Hematopoietic multipotent progenitor cell treated with erythropoietin and hydrocortisone succinate and interleukin-3 and kit ligand, for 4 days (in vitro differentiated cells): ENCODE measurements at places on chromosomes 1 and 21.

- DNase-seq = no peak
These were observed 1.3 kb downstream of the SH2D2A start for GRCh38 chr1:156815307-156815826.

DNA sequence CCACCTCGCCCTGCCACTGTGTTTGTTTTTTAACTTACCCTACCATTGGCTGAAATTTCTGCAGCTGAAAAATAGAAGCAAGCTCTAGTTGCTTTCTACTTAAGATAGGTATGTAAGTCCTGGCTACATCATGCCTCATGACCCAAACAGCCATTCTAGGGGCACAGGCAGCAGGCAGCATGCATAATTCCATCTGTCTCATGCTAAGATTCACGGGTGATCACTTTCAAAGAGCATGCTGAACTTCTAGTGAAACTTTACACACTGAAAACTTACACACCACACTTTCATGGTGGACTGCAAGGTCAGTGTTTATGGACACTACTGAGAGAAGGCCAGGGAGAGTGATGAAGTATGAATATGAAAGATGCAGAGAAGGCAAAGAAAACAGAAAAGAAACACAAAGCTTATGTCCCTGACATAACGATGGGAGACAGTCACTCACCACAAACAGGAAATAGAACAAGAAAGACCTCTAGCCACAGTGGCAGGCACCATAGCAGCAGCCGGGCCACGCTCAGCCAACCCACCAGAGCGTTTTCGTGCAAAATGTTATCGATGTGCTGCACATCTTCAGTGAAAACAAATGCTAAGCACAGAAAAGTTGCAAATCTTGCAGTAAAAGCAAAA is 102.3 kb upstream of the TIAM1 start:
- peak; percentile 63 for DNase-seq

GRCh38 chr1:228079013-228079412 is 3.5 kb upstream of the ARF1 start:
- DNase-seq = no peak

DNA sequence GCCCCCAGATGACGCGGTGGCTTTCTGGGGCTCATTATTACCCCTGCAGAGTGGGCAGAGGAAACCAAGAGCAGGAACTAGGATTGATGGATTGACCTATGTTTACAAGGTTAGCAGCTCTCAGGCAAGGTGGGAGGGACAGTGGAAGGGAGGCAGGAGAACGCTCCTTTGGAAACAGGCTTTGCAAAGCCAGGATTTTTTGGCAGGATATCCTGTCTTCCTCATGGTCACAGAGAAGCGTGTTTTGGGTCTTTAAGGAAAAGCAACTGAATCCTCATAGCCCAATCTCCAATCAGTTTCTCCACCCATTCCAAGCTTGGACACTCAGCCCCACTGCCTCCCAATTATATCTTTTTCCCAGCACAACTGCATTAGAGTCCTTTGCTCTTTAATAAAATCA is 105.6 kb upstream of the SOD1 start:
- no peak for DNase-seq

DNA sequence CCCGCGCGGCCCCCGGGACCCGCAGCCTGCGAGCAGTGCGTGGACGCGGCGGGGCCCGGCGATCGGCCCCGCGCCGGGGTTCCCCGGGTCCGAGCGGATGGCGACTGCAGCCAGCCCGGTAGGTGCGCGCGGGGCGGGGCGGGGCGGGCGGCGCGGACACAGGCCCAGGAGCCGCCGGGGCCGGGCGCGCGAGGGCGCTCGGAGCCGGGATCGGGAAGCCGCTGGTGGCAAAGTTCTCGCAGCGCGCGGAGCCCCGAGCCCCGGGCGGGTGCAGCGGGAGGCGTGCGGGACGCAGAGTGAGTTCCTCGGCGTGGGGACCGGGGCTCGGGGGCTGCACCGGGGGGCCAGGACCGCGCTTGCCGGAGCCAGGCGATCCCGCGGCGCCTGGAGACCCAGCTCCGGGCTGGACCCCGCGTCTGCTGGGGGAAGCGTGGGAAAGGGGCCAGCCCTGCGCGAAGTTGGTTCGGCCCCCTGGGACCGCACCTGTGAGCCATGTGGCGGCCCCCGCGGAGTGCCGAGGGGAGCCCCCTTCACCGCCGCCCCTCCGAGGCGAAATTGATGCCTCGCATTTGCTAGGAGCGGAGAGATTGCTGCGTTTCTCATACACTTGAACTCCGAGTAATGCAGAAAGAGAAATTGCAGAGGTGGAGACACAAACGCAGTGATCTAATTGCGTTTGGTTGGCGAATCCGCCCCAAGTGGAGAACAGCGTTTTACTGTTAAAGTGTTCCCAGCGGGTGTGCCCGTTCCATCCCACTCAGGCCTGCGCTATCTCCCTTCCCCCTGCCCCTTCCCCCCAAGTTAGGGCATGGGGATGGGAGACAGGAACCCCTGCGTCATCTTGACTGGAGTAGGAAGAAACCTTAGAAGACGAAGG is 228.9 kb upstream of the TMEM51 start:
- peak; percentile 52 for DNase-seq

DNA sequence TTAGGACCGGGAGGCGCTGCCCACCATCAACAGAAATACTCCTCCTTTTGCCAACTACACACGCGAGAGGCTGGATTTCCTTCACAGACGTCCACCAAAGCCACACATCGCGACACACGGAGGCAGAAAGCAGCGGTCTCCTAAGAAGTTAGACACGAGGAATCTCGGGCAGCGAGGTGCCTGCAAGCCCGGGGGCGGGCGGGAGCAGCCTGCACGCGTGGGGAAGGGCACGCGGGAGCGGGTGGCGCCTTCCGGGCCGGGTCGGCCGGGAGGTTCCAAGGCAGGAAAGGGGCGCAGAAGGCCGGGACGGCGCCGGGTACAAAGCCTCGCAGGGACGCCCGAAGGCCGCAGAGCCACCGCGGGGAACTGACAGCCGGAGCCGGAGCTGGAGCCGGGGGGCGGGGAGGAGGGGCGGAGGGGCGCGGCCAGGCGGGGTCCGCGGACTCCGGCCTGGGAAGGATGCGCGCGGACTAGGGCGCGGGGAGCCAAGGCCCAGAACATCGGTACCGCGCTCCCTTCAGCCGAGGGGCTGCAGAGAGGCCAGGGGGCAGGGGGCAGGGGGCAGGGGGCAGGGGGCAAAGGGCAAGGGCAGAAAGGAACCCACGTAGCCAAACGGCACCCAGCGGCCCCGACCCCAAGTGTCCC is 722 bp downstream of the NPHP4 start:
- peak; percentile 67 for DNase-seq

- peak; percentile 85 for DNase-seq
These were observed 40.1 kb upstream of the MYSM1 start for GRCh38 chr1:58739856-58740466.

DNA sequence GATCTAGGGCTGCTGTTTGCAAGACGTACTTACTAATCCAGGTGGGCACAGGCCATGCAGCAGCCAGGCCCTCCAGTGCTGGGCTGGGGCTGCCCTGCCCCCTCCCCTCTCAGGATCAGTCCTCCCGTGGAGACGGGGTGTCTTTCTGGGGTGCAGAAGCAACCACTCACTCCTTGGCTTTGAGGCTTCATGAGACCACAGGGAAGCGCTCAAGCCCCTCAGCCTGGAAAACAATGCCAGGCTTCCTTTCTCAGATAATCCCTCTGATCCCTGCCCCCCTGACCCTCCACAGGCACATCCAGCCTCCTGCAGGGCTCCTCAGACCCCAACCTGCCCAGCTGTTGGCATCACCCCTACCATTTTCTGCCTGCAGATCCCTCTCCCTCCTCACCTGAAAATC is 13.9 kb upstream of the C2CD2 start:
- no peak for DNase-seq

GRCh38 chr1:201559679-201560162 is 20.8 kb downstream of the NAV1 start:
- DNase-seq = peak; percentile 91

- no peak for DNase-seq
These were observed 65.1 kb upstream of the DPT start for GRCh38 chr1:168794057-168794456.

GRCh38 chr1:234724516-234725176 is 114.7 kb upstream of the IRF2BP2 start:
- DNase-seq = no peak

DNA sequence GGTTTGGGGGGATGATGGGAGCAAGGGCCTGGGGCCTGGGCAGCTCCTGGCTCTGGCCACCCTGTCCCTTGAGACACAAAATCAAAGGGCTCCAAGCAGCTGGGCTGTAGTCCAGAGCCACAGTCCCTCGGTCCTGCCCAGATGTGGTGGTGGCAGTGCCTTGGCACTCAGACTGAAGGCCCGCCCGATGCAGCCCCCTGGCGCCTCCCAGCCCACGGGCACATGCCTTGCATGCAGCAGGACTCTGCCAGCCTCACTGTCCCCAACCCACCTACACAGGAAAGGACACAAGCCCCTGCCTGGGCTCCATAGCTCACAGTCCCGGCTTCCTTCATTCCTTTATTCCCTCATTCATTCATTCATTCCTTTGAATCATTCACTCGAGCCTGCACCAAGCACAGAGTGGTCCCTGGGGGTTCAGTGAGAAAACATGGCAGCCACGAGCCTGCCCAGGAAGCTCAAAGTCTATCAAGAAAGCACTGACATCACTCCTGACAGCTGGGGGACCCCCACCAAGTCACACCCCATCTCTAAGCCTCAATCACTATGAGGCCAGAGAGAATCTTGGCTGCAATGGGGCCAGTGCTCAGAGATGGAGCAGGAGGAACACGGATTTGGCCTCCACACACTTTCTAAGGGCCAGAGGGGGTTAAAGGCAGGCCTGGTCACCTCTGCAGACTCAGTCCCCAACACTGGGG is 5.8 kb downstream of the SDC3 start:
- DNase-seq = no peak

DNA sequence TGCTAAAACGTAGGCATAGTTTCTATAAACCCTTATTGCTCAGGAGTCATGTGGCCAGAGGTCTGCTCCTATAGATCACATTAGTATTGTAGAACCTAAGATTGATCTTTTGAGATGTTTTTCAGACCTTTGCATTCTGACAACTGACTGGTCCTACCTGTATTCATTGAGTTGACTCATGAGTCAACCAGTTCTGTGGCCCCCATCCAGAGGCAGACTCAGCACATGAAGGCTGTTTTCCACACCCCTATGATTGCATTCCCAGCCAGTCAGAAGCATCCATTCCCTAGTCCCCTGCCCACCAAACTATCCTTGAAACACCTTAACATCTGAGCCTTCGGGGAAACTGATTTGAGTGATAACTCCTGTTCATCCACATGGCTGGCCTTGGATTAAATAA is 451.7 kb downstream of the SIPA1L2 start:
- no peak for DNase-seq

DNA sequence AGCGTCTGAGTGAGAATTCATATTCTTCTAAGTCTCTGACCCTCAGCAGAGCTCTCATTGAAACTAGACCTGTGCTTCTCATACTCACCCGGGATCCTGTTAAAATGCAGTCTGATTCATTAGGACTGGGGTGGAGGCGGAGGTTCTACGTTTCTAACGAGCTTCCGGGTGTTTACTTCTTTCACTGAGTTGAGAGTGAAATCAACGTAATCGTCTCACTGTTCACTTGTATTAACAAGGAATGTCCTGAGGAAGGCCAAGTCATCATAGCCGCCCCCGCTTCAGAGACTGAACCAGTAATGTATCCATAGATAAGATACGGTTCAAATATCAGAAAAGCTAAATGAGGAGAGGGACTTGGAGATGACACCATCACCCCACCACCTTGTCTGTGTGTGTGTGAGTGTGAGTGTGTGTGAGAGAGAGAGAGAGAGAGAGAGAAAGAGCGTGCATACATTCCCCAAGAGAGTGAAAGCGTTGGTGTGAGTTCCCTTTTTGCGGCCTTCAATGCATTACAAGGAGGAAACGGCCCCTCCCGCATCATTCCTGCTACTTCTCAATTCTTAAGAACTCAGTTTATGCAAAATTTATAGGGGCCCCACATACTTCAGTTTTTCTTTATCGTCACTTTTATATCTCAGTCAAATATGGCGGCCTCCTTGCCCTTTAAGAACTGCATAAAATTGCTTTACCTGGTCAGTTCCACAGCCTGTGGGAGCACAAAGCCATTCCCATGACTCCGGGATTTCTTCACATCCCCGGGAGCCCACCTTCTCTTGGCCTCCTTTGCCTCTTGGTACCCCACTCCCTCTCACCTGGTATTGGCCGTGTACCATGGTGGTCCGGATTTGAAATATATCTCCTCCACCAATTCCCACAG is 19.8 kb downstream of the KMO start:
- DNase-seq = peak; percentile 88

GRCh38 chr1:157624471-157624870 is 26.6 kb upstream of the FCRL4 start:
- DNase-seq = no peak

- DNase-seq = peak; percentile 55
These were observed 7.6 kb downstream of the UBASH3A start for GRCh38 chr21:42411197-42411869.

GRCh38 chr1:197320991-197321531 is 53.0 kb downstream of the CRB1 start:
- DNase-seq = no peak

DNA sequence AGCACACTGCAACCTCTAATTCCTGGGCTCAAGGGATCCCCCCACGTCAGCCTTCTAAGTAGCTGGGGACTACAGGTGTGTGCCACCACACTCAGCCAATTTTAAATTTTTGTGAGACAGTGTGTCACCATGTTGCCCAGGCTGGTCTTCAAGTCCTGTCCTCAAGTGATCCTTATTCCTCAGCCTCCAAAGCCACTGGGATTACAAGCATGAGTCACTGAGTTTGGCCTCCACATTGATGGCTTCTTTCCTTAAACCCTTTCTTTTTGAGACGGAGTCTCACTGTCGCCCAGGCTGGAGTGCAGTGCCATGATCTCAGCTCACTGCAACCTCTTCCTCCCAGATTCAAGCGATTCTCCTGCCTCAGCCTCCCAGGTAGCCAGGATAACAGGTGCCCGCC is 7.6 kb downstream of the KPNA6 start:
- DNase-seq = no peak

GRCh38 chr1:59165353-59165752 is 131.5 kb upstream of the FGGY start:
- DNase-seq = no peak

DNA sequence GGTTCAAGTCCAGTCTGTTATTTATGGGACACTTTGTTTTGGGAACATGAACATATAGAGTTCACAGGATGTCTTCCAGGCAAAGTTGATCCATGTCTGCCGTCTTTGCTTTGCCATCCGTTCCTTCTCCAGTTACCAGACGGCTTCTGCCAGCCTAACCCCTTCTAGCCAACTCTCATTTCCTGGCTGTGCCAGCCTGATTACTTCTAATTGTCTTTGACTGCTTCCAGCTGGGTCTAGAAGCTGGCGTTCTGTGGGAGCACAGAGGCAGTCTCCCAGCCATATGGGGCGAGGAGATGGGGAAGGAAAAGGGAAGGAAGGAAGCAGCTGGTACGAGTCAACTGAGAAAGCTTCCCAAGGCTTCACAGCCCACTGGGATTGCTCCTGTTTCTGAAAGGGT is 3.1 kb upstream of the HUNK start:
- DNase-seq = no peak

GRCh38 chr1:225693085-225693696 is 40.3 kb upstream of the ENAH start:
- no peak for DNase-seq
